Pancreas (tissue), 10 donors: ENCODE measurements at places on chromosomes 7 and 10.

GRCh38 chr7:68078157-68078710, 1081.6 kb downstream of the TYW1 start:
- DNase-seq: no peak

DNA sequence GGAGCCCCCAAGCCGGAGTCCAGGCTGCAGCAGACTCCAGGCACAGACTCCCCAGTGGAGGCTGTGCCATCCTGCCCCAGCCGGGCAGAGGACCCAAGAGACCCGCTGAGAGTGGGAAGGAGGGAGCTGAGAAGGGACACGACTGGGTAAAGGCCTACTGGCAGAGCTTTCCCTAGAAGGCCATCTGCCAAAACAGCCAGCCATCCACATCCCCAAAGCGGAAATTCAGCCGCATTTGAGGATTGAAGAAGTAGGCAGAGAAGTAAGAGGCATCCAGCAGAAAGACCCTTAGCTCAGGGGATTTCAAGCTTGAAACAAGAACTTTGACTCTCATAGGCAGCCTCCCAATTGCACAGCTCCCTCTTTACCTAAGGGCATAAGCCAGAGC, 857 bp downstream of the CPXM2 start:
- no peak for DNase-seq

GRCh38 chr10:131072651-131073468, 238.7 kb downstream of the TCERG1L start:
- no peak for DNase-seq

DNA sequence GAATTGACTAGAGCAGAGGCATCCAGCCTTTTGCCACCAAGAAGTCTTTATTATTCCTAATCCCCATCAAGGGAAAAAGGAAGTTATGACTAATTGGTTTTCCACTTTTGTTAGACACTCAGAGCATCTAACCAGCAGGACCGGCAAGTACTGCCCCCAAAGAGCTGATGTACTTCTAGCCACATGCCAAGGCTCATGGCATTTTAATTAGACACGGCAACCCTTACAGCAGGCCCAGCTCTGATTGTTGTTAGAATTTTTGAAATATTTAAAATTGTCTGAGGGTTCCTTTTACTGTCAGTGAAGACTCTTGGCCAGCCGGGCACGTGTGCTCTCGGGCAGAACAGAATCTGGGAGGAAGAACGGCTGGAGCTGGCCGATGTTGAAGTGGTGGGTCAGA, 114.8 kb downstream of the SPAG6 start:
- no peak for DNase-seq

GRCh38 chr10:11183015-11183414, 165.3 kb downstream of the CELF2 start:
- no peak for DNase-seq

DNA sequence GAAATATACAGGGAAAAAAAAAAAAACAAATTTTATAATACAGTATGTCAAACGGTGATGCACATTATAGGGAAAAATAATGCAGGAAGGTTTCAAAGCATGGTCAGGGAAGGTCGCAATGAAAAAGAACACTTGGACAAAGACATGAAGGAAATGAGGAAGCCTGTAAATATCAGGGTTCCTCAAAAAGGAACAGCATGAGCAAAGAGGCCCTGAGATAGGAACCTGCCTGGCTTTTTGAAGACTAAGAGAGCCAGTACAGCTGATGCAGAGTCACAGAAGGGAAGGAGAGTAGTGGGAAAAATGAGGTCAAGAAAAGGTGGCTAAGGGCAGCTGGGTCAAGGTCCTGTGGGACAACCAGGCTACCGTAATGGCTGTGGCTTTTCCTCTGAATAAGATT, 1.9 kb downstream of the VPS41 start:
- no peak for DNase-seq

GRCh38 chr10:103855424-103855823, at the start of gene SH3PXD2A:
SH3PXD2A (minus strand) TSS chr10:103855576; CDS start chr10:103855266, 310 bp downstream.
- DNase-seq: peak; percentile 26

DNA sequence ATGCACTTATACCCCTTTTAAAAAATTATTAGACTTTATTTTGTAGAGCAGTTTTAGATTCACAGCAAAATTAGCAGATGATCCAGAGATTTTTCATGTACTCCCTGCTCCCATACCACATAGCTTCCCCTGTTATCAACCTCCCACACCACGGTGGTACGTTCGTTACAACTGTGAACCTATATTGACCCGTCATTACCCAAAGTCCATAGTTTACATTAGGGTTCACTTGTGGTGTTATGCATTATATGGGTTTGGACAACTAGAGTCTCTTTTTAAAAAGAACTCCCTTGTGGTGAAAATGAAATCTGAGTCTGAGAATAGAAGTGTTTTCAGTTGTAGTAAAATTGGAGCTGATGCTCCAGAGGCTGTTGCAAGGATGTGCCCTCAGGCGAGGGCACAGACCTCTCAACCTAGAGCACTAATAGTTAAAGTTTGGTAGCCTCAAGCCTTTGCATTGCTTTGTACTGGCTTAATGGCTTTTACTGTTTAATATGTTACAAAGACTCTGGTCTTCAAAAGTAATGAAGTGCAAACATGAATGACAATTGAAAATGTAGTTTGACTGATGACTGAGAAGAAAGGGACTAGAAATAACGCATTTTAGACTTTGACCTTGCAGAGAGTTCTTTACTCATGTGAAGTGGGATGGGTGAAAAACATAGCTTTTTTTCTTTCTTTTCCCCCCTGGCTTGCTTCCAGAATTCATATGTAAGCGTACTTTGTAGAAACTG, 30.6 kb upstream of the CSTF2T start:
- DNase-seq: no peak

- DNase-seq: no peak
Observed at GRCh38 chr7:125559921-125560320, 630.3 kb upstream of the POT1 start.

GRCh38 chr7:70051726-70052125, 453.5 kb downstream of the AUTS2 start:
- DNase-seq: no peak

GRCh38 chr7:3197567-3198213, 103.4 kb upstream of the SDK1 start:
- DNase-seq: no peak

DNA sequence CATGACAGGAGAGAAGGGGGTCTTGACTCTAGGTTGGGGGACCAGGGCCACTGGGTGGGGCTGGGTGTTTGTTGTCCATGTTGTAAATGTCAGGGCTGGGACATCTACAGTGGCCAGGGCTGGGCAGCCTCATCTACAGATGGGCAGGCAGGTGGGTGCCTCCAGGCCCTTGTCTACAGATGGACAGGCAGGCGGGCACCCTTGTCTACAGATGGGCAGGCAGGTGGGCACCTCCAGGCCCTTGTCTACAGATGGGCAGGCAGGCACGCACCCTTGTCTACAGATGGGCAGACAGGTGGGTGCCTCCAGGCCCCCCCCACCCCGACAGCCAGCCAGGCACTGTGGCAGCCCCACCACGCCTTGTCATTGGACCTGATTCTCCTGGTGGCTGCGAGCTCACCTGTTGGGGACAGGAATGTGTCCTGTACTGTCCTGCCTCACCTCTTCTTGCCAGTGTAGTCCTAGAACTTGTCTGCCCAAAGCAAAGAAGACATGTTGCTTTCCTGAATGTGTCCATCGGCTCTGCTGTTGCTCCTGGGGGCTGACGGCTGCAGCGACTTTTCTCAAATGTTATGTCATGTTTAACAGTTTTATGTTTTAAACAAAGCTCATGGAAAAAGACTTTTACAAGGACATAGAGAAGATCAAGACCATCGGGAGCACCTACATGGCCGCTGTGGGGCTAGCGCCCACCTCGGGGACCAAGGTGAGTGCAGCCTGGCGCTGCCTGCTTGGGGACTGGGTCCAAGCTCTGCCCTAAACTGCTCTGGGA, 129.9 kb downstream of the ADCY1 start:
- no peak for DNase-seq

- DNase-seq: no peak
Observed at GRCh38 chr7:14341200-14341775, 351.8 kb upstream of the ETV1 start.

DNA sequence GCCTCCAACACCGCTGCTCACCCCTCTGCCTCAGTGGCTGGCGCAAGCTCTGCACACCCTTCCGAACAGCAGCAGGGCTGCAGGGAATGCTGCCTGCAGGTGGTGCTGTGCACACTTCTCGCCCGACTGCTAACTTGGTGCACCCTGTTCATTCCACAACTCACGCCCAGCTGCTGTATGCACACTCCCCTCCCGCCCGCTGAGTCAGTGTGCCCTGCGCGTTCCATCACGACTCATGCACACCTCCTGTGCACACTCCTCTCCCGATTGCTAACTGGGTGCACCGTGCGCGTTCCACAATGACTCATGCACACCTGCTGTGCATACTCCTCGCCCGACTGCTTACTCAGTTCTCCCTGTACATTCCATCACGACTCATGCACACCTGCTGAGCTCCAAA, 21.5 kb downstream of the ADARB2 start:
- no peak for DNase-seq

- DNase-seq: no peak
Observed at GRCh38 chr10:114038819-114039218, 4.8 kb upstream of the ADRB1 start.

GRCh38 chr7:101595246-101595645, 33.9 kb downstream of the MYL10 start:
- no peak for DNase-seq

DNA sequence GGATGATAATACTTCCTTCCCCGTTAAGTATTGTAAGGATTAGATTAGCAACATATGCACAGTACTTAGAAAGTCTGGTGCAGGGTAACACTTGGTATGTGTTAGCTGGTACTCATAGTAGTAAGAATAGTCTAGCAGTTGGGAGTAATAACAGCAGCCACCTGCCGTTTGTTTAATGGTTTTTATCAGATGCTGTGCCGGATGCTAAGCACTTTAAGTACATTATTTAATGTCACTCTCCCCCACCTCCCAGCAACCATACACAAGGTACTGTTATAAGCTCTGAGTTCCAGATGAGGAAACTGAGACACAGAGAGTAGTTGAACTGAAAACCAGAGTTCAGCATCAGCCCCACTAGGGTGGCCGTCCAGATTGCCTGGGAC, 60.1 kb downstream of the ZMIZ1 start:
- no peak for DNase-seq

DNA sequence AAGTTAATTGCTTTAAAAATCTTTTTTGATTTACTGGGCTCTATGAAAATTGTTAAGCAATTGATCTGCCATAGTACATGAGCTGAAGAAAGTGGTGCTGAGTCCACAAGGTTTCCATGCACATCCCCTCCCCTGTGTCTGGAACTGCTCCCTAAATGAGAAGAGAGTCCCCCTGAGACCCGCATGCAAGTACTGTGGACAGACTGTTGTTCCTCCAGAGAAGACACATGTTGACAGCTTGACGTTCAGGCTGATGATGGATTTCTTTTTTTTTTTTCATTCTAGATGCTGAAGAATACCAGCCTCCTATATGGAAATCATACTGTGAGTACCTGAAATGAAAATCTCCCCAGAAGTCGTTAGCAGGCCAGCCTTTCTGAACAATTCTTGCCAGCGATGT, 159.8 kb downstream of the CHN2 start:
- DNase-seq: no peak

DNA sequence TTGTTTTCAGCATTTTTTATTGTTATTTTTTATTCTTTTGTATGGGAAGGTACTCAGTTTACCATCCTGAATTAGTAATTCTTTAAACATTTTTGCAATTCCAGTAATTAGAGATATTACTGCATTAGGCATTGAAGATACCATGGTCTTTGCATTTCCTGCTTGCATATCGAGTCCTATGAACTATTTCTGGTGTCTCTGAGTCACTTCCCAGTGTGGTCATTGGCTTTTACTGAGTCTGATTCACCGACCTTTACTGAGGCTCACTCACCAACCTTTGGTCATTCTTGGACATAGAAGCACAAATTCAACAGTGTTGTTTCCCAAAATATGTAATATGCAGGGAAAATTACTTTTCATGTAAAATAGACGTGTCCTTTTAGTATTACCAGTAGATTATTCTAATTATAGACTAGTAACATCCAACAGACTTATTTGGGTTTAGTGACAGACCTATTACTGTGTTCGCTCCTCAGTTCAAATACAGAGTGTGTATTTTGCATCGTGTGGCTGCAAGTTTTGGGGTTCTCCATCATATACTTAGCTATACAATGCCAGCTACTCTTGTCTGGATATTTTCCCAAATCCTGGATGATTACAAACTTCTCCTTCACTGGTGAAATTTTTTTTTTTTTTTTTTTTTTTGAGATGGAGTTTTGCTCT, 180.7 kb upstream of the PRSS1 start:
- DNase-seq: no peak

DNA sequence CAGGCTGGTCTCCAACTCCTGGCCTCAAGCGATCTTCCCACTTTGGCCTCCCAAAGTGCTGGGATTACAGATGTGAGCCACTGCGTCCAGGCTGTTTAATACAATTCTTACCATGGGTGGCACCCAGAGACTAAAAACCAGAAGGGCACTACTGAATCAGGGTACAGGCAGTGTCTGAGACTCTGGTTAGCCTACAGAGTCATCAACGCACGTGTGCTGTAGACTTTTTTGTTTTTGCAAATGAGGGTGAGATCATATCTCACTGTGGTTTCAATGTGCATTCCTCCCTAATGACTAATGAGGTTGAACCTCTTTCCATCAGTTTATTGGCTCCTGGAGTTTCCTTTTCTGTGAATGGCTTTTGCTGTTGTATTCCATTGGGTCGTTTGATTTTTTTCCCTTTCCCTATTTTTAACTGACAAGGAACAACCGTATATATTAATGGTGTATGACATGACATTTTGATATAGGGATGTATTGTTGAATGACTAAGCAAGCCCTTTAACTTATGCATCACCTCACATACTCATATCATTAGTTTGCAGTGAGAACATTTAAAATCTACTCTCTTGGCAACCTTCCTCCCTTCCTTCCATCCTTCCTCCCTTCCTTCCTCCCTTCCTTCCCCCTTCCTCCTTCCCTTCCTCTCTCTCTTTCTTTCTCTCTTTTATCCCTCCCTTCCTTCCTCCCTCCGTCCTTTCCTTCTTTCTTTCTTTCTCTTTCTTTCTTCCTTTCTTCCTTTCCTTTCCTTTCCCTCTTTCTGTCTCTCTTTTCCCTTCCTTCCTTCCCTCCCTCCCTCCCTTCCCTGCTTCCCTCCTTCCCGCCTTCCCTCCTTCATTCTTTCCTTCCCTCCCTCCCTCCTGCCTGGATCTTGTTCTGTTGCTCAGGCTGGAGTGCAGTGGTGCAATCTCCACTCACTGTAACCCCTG, 9.3 kb upstream of the TMEM270 start:
- DNase-seq: no peak

GRCh38 chr10:17455015-17455520, 673 bp upstream of the ST8SIA6 start:
- DNase-seq: no peak

DNA sequence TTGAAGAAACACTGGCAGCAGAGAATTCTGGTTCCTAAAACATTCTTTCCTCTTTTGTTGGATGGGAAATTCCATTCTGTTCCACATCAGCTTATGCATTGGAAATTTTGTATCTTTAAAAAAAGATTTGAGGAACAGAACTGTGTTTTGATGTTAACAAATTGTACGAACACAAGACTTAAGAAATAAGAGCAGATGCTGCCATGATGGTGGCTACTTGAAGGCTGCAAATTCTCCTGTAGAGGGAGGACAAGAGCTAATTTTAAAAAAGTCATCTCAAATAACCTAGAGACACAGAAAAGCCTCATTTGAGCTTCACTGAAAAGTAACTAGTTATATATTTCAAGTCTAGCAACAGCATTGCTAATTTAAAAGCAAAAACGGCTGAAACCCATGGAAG, 29.8 kb downstream of the NDUFB2 start:
- DNase-seq: no peak

- DNase-seq: no peak
Observed at GRCh38 chr7:151122276-151122675, 36.0 kb downstream of the AGAP3 start.
